Cardiac muscle cell (in vitro differentiated cells and primary cell): ENCODE measurements at places on chromosomes 7 and 10. TPM values are rescaled to one million over a fixed set of nuclear protein-coding genes. Genes with fewer than 3 reads are reported as not detected.

- DNase-seq, result no peak
Measured at GRCh38 chr7:158470336-158470735, 117.3 kb downstream of the PTPRN2 start.

Gene CYP3A7
- total RNA-seq, result not detected in 2 replicates

GRCh38 chr7:44395067-44395466, 69.7 kb upstream of the CAMK2B start:
- no peak for DNase-seq

GRCh38 chr10:75283671-75284470, 48.1 kb upstream of the COMTD1 start:
- DNase-seq, result peak; percentile 63

DNA sequence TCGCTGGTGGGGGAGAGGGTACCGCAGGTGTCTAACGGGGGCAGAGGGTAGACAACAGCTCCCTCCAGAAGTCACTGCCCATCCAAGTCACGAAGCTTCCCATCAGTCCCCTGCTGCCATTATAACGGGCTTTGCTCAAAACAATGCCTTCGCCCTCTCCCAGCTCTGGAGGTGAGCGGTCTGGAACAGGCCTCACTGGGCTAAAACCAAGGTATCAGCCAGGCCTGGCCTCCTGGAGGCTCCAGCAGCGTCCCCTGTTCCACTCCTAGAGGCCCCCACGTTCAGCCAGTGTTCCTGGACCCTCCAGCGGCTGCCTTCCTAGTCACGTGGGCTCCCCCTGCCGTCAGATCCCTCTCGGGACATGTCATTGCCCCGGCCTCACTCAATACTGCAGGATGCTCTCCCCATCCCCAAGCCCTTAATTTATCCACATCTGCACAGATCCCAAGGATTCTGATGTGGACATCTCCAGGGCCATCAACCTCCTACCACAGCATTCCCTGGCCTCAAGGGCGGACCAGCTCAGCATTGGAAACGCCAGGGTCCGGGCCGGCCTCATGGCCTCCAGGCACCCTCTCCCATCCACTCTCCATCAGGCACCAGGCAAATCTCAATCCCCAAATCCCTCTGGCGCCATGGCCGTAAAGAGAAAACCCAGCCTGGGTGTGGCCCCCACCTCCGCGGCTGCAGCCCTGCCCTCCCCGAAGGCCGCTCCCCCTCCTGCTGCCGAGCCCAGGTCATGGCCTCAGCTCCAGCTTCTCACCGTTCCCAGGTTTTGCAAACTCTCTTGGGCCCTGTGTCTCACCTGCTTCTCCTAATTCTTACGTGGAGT, 104.1 kb upstream of the FAM20C start:
- DNase-seq, result peak; percentile 36

GRCh38 chr7:36966039-36966438, 241.7 kb upstream of the AOAH start:
- DNase-seq, result no peak

Gene BAIAP2L1
- 5.6 and 11.6 TPM in 2 replicates for total RNA-seq

Gene ACSL5
- not detected in 2 replicates for total RNA-seq

GRCh38 chr7:70156057-70156456, 557.8 kb downstream of the AUTS2 start:
- DNase-seq, result no peak

DNA sequence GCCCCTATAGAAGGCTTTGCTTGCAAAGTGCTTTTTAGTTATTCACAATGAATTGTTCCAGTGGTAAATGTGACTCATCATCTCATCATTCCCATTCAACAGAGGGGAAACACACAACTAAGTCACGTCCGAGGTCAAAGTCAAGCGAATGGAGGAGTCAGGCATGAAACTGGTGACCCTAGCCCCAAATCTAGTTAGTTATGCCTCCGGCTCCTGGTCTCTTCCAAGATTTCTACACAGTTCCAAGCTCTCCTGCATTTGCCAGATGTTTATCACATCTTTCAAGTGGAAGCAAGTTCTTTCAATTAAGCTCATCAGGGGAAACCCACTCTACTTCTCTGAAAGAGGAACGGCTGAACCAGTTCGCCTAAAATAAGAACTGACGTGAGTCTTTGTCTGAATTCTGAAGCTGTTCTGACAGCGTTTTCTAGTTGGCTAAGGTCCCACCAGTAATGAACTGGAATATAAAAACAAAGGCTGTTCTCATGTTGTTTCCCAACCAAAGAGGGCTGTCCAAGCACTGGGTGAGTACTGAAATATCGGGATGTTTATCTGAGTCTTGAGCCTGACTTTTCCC, 140.9 kb upstream of the NRBF2 start:
- DNase-seq, result peak; percentile 18

DNA sequence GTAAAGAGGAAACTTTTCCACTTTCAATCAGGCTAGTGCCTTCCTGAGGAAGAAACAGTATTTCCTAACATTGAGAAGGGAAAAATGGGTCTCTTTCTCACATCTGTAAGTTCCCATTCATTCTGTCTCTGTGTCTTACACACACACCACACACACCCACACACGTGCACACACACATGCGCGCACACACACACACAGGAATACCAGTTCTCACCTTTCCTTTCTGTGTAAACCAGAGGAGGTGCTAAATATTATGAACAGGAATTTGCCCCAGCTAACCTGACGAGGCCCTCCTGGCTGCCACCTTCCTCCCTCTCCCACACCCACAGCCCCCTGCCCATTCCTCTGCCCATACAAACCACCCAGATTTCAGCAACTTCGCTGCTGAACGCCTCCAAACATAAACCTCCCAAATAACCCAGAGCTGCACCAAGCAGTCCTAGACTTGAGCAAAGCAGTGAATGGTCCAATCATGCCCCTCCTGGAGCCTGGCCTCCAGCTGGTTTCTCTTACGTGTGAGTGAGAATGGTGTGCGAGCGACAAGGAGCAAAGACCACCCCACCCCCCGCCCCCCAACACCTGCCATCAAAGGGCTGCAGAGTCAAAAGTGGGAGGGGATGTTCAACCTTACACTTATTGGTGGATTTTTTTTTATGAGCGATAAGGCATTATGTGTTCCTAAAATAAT, 190.5 kb downstream of the HECW1 start:
- no peak for DNase-seq

DNA sequence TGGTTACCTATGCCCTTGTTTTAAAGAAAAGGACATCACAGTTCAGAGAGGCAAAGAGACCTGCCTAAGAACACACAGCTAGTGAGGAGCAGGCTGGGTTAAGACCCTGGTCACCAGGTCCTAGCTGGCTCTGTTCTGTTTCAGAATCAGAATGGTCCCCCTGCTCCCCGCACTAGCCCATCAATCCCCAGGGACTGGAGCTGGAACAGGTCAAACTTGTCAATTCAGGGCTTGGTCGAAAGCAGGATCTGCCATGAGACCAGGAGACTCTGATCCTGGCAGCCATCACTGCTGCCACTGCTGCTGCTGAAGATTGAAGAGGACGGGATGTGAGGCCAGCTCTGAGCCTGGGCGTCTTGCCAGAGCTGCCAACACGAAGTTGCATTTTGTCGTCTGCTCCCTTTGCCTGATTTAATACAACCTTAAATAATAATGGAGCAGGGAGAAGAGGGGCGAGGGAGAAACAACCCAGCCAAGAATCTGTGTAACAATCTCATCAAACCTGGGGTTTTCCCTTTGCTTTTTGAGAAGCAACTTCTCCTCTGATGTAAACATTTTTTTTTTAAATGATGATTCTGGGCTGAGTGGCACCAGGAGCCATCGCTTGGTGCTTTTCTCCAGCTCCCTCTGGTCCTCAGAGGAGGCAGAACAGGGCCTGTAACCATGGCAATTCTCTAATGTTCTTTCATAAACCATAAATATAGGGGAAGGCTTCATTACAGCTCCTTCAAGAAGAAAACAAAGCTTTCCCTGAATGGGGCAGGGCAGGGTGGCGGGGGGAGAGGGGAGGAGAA, 119.0 kb upstream of the SORCS3 start:
- DNase-seq, result no peak

Gene IGF2BP3
- total RNA-seq, result 44.9 and 59.3 TPM in 2 replicates

DNA sequence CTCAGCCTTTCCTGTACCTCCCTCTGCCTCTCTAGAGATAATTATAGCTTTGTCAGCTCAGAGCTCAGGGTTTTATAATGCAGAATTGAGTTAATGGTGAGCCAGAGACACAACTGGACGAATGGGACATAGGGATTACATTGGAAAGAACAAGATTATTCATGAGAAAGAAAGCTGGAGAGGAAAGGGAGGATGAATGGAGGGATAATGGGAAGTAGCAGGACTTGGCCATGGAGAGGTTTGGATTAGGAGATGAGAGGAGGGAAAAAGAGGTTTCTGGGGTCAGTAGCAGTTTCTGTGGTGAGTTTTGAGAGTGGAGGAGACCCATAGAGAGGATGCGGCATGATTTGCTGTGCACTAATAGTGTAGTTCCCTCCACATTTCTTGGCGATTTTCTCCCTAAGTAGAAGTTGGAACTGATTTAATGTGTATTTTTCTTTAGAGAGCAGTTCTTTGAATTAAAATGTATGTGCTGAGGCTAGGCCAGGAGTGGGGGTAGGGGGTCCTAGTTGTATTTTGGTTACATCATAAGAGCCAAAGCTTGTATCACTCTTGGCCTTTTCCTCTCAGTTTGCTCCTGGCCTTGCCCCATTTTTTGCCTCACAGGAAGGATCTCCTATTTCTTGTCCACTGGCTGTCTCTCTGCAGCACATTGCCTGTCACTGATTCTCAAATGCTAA, 107.4 kb downstream of the MKX start:
- no peak for DNase-seq

DNA sequence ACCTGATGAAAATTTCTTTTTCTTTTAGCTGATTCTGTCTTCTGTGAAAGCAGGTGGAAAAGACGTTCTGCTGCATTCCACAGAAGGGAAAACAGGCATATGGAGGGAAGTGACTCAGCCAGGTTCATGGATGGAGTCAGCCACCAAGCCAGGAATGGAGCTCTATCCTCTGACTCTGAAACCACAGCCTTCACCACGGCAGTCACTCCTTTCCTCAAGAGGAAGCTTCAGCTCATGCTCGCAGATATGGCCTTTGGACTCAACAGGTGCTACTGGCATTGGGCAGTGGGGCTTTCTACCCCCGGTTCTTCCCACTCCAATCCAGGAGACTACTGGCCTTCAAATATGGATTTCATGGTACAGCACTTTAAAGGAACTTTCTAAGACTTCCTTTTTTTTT, 11.5 kb upstream of the PLAU start:
- no peak for DNase-seq

DNA sequence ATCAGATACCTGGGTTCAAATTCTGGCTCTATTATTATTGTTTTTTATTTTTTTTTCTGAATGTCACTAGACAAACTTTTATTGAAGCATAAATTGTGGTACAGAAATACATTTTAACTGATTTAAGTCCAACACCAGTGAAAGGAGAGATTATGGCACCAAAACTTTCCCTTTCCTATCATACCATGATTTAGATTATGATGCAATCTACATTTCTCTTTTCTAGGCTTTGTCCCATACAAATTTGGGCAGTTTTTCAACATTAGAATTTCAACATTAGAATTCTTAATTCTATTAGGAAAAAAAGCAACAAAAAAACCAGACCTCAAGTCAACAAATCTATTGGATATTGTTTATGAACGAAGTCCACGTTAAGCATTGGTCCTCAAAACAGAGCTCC, 11.0 kb downstream of the AS3MT start:
- no peak for DNase-seq

DNA sequence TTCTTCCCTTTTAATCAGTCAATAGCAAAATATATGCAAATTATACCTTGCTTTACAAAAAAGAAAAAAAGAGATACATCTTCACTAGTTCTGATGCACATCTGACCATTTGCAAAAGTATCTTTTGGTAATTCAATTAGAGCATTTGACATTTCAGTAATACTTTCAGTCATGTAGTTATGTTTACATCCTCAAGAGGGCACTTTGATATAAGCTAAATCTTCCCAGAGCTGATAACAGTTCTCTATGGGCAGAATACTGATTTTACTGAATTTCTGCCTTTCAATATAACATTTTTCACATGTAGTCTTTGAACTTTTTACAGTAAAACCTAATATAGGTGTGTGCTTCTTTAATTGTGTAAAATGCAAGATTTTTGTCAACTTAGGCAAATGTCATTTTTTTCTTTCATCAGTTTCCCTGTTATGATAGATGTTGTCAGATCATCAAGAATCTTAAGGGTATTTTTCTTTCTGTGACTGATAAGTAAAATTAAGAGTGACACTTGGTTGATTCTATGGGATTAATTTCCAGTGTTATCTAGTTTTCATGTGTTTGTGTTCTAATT, 703.5 kb upstream of the SEMA3D start:
- peak; percentile 46 for DNase-seq

Gene RAB19
- 1.2 and 2.0 TPM in 2 replicates for total RNA-seq

DNA sequence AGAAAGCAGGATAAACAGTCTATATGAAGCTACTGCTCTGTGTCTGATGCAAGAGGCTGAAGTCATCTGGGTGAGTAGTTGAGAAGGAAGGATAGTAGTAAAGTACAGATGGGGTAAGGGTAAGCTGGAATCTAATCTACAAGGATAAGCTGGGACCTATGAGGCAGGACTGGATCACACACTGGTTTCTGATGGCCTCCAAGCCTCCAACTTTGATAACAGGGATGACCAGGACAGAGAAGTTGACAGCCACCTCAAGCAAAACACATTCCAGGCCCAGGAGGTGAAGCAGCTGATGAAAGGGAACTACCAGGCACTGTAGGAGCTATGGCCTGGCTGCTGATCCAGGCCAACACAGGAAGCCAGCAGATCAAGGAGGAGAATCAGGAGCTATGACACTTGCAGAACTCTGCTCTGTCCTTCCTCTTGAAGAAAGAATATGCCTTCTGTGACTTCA, 278.1 kb upstream of the TMEM229A start:
- peak; percentile 14 for DNase-seq

Gene INMT
- 2.6 and 4.9 TPM in 2 replicates for total RNA-seq

GRCh38 chr7:134197345-134197744, 70.2 kb downstream of the LRGUK start:
- no peak for DNase-seq

DNA sequence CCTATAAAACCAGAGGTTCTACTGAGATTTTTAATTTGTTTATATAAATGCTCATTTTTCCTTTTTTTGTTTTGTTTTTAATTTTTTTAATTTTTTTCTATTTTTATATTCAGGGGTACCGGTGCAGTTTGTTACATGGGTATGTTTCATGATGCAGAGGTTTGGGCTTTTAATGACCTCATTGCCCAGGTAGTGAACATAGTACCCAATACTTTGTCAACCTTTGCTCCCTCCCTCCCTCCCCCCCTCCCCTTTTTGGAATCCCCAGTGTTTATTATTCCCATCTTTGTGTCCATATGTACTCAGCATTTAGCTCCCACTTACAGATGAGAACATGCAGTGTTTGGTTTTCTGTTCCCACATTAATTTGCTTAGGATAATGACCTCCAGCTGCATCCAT, 94.4 kb upstream of the NEBL start:
- no peak for DNase-seq

DNA sequence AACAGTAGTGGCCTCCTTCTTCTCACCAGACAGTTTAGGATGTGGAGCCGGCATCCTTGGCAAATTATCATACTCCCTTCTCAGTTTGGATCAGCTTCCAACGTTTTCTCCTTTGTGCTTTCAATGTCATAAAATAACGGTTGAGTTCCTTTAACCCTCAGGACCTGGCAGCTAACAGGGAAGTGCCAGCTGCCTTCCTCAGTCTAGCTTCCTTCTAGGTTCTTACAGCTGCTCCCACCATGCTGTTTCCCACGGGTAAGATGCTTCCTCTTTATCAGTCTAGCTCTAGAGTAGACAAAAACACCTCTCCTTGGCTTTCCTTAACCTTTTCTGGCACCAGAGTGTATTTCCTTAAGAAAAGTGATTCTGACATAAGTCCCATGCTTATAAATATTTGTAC, 33.2 kb downstream of the BLVRA start:
- DNase-seq, result no peak

GRCh38 chr7:6106140-6106904, 75.1 kb downstream of the ANKRD61 start:
- DNase-seq, result peak; percentile 62
